CD4-positive, alpha-beta T cell (primary cell): ENCODE measurements at places on chromosomes 2 and 18.
A peak's percentile ranks its signal among the peaks of the same experiment; 100 is the strongest.

DNA sequence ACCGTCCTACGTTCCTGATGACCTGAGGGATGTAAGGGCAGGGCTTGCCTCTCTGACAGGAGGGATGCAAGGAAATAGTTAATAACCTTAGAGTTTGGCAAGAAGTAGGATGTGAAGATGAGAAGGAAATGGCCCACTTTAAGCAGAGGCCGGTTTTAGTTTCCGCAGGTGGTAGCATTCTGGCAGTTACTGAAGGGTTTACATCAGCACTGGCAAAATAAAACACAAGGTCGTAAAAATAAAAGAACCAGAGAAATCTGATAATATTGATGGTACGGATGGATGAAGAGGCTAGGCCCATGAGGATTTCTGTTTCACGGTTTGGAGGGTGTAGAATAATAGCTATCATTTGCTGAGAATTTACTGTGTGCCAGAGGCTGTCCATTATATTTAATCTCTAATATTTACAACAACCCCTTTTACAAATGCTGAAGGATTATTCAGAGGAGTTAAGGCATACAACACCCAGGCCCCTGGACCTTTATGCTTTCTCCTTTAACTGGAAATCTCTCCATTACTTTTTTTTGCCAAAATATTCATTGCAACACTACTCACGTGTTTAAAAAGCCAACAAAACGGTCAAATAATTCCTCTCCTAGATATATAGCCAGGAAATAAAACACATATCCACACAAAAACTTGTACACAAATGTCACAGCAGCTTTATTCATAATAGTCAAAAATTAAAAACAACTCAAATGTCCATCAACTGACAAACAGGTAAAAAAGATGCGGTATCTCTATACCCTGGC, 28.5 kb downstream of the DAPL1 start:
- DNase-seq = no peak

DNA sequence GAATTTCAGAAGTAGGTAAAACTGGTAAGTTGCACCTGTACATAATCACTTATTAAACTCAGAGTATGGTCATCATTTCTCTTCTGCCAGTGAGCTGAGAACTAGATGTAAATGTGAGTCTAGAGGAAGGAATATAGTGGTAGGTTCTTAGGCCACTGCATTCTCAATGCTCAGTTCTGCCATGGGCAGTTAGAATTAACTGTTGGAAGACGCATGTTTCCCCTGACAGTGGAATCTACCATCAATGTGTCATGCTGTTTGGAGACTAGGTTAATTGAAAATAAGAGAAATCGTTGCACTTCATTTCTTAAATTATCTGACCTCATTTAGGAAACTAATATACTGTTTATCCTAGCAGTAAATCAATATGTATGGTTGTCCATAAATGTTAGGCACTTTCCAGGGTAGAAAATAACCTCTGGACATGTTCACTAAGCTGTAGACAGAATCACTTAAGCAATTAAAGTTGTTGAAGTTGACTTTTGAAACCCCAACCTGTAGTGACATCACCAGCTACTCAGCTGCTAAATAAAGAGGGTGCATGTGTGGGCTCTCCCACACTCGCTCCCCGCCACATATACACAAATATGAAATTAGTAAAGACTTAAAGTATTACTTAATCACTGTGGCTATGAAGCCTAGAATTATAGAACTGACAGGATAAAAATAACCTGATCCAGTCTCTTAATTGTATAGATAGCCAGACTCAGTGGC, 91.5 kb upstream of the NOSTRIN start:
- DNase-seq = no peak

DNA sequence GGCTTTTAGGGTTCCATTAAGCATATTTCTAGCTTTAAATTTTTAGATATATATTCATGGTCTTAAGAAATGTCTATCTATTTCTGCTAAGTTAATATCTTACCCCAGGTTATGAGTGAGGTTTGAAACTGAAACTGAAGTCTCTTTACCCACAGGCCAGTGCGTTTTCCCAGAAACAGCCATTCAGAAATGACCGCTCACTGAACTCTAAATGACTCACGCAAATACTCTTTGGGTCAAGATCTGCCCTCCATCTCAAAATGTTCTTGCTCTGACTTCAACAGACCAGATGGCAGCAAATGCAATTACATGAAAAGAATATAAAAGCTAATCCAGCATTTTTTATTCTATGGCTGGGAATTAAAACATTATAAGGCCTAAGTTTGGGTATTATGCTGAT, 315.2 kb downstream of the TDRD15 start:
- no peak for DNase-seq

- DNase-seq = no peak
Measured at GRCh38 chr2:17191223-17191622, 327.0 kb downstream of the RAD51AP2 start.

GRCh38 chr2:109516445-109517117, 97.2 kb downstream of the SEPTIN10 start:
- DNase-seq = no peak

DNA sequence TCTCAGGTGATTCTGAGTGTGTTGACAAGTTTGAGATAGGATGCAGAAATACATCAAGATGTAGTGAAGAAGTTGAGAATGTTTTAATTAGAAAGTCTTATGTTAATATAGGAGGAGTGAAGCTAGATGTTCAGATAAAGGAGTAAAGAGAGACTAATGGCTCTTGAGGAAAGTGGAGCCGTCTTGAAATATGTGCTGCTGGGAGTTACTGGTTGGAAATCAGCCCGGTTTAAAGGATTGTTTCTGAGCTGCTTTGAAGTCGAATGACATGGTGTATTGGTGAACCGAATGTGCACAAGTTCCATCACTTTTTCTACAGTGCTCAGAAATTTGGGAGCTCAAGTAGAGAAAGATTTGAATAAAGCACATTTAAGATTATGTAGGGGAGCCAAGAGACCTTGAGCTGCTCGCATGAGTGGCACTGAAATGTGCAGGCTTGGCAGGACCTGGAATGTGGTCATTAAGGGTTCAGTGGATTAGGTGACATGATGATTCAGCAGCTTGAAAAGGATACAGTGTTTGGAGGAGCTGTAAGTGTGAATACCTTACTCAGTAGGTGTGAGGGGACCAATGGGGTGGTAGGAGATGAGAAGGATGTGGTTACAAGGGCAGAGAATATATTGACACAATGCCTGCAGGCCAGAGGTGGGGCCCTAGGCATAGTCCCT, 68.6 kb downstream of the CAB39 start:
- peak; percentile 61 for DNase-seq

DNA sequence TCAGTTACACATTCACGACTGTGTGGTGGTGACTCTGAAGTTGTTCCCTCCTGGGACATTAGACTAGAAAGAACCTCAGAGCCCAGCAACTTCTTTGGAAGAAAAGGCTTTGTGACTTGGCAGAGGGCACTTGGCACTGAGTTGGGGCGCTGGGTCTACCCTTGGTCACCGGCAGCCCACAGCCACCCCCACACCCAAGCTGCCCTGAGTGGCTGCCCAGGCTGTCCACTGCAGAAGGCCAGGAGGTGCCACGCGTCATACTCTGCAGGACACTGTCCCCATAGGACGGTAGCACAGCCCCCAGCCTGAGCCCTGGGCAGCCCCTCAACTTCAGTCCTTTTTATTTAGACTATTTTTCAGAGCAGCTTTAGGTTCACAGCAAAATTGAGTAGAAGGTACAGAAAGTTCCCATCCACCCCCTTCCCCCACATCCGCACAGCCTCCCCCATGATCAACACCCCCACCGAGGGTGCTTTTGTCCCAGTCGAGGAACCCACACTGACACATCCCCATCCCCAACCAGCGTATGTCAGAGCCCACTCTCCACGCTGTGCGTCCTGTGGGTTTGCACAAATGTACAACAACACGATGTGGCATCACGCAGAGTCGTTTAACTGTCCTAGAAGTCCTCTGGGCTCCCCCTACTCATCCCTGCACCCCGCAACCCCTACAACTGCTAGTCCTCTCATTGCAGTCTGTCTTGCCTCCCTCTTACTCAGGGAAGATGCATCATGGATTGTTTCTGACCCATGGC, 1.1 kb downstream of the PRLH start:
- DNase-seq = no peak

DNA sequence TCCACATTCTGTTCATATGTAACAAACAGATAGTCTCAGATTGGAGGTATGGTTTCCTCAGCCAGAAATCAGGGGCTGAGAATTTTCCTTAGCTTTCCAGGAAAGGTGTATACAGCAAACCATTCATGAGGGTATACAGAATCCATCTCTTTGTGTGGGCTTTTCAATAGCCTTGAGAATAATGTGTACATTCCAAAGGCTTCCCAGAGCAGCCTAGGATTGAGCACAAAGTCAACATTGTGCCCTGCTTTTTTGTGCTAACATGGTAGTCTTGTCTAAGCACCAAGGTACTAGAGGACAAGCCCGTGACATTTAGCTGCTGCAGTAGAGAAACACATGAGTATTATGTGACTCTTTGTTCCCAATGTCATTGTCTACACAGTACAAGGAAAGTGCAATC, 322.1 kb upstream of the TANK start:
- DNase-seq = no peak

DNA sequence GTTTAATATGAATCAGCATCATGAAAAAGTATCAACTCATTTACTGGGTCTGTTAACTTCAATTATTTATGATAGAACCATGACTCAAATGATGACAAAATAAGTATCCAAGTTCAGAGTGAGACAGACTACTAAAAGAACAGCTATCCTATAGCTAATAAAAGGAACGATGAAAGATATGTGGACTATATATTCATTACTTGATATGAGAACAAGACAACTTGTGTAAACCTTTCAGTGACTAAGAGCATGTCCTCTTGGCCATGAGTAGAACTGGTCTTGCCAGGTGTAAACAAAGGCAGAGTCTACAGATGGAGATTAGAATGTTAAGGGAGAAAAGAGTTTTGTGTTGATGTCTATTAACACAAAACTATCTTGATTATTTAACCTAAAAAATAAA, 360.4 kb upstream of the ZC3H15 start:
- no peak for DNase-seq

- DNase-seq = no peak
Measured at GRCh38 chr18:36974686-36975085, 145.8 kb downstream of the KIAA1328 start.
